Right ventricle myocardium inferior (tissue), 1 donor: ENCODE measurements at places on chromosomes 16 and 17.

GRCh38 chr17:75194879-75195278, 10.6 kb upstream of the NUP85 start:
- no peak for DNase-seq

DNA sequence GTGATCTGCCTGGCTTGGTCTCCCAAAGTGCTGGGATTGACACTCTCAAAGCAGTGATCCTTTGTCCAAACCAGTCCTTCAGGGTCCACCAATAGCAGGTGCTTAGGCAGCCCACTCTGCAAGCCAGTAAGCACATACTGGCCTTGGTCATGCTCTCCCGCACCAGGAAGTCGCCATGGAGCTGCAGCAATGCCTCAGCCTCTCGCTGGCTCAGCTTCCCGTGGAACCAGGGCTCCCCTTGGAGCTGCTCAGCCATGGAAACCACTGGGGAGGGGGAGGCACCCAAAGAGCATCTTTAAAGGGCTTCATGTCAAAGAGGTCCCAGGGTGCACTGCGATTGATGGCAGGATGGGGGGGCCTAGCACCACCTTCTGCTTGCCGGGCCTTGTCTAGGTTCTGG, 9.6 kb upstream of the UBTF start:
- no peak for DNase-seq

- no peak for DNase-seq
Observed at GRCh38 chr16:74758801-74759200, 15.8 kb downstream of the FA2H start.

- no peak for DNase-seq
Observed at GRCh38 chr16:15691046-15691445, 41.0 kb downstream of the NDE1 start.

GRCh38 chr17:77847221-77848085, 111.0 kb upstream of the TNRC6C start:
- DNase-seq, result no peak

DNA sequence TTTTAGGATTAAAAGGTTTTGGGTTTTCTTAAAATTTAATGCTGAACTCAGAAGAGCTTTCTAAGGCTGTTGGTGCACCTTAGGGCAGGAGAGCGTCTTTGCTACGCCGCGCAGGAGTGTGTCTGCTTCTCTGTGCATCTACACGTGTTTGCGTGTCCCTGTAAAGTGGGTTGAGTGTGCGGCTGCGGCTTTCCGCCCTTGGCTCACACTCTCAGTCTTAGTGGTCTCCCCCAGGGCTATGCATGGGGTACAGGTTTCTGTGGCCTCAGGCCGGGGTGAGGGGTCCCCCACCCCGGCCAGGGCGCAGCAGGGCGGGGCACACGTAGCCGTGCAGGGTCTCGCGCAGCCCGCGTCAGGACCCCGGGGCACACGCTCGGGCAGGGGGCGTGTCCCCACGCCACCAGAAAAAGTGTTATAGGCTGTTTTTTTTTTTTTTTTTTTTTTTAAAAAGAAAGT, 727 bp upstream of the TENT4B start:
- DNase-seq, result peak; percentile 69

DNA sequence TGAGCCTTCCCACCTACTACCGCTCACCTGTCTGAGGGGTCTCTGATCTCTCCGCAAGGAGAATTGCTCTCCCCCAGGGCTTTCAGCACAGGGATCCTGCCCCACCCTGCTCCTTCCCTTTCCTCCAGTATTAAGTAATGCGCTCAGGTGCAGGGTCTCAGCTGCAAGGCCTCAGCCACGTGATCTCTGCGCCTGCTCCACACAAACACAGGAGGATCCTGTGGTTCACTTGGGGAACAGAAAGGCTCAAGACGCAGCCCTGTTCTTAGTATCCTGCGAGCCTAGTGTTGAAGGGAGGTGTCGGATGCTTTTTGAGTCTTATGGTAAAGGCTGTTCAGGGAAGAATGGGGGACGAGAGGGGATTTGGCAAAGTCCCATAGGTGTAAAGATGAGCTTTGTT, 41.6 kb upstream of the GCSH start:
- DNase-seq, result no peak

DNA sequence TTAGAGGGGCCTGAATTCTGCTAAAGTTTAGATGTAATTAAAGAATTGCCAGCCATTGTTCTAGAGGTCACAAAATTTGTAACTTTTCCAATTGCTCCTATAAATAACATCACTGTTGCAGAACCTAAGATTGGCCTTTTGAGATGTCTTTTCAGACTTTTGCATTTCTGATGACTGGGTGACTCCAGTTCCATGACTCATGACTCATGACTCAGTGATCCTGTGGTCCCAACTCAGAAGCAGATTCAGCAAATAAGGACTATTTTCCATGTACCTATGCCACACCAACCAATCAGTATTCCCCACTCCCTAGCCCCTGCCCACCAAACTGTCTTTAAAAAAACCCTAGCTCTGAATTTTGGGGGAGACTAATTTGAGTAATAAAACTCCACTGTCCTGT, 740.9 kb downstream of the CDH8 start:
- DNase-seq, result no peak

- peak; percentile 83 for DNase-seq
Observed at GRCh38 chr17:42112552-42113176, at the start of gene DHX58. Gene DHX58 (minus strand): TSS chr17:42112714. CDS start chr17:42111892, 822 bp downstream.

- DNase-seq, result no peak
Observed at GRCh38 chr16:51150165-51150887, 744 bp downstream of the SALL1 start.

DNA sequence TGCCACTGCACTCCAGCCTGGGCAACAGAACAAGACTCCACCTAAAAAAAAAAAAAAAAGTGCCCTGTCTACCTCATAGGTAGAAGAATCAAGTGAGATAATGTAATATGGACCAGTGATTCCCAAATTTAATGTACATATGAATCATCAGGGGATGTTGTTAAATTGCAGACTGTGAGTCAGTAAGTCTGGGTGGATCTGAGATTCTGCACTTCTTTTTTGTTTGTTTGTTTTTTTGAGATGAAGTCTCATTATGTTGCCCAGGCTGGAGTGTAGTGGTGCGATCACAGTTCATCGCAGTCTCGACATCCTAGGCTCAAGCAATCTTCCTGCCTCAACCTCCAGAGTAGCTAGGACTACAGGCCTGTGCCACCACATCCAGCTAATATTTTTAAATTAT, 31.6 kb downstream of the HOXB1 start:
- no peak for DNase-seq

- no peak for DNase-seq
Observed at GRCh38 chr16:79826732-79827475, 226.4 kb upstream of the MAF start.

DNA sequence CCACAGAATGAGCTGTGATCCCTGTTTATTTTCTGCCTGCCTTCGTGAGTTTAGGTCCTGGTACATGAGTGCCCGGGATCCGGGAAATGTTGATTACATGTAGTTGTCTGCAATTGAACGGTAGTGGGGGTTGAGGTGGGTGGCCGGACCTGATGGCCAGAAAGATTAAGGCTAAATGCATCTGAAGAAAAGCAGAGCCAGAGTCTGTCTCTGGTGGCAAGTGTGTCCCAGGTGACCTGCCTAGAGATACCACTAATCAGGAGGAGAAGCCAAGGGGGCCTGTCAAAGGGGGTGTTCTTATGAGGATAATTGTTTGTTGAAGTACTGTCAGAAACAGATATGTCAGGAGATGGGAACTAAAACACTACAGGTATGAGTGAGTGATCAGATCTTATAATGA, 154.0 kb upstream of the ASIC2 start:
- DNase-seq, result no peak

- no peak for DNase-seq
Observed at GRCh38 chr16:11494029-11494428, 92.7 kb downstream of the LITAF start.

DNA sequence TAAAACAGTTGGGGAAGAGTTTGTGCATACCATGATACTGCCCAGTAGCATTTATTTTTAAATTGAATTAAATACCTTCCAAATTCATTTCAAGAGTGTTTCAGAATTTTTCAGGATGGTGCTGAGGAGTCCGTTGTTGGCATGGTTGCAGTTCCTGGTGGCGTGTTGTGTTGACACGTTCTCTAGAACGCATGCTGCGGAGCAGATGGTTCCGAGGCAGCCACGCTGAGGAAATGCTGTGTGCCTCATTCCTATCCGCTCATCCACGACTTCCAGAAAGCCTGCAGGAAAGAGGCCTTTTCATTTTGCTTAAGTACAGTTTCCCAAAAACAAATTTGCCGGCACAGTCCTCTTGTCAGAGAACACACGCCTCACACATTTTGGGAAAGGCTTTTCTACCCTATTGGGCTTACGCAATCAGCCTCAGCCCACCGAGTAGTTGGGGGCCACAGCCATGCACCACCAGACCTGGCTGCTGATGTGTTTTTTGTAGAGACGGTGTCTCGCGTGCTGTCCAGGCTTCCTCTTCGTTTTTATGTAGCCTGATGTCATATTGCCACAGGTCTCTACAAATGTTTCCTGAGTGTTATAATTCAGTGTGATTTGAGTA, 32.1 kb upstream of the IL17C start:
- no peak for DNase-seq

- DNase-seq, result no peak
Observed at GRCh38 chr16:67969254-67970039, 1.0 kb upstream of the SLC12A4 start.

GRCh38 chr17:1055751-1056645, 59.1 kb downstream of the TIMM22 start:
- peak; percentile 84 for DNase-seq

GRCh38 chr16:2471653-2472487, 773 bp downstream of the NTN3 start:
- DNase-seq, result no peak

DNA sequence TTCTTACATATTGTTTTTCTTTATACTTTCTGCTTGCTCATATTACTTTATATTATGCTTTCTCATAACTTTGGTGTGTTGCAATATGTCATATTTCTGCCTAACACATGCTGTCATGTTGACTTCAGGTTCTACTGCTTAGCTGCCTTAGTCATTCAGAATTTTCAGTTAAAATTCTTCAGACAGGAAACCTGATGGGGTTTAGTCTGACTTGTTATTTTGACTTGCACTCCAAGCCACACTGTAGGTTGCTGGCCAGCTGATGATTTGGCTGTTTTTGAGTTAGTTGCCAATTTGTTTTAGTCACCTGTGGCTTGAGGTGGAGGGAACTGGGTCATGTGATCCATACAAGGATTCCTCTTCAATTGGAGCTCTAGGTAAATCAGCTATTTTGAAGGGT, 315.4 kb downstream of the MAP2K6 start:
- no peak for DNase-seq

DNA sequence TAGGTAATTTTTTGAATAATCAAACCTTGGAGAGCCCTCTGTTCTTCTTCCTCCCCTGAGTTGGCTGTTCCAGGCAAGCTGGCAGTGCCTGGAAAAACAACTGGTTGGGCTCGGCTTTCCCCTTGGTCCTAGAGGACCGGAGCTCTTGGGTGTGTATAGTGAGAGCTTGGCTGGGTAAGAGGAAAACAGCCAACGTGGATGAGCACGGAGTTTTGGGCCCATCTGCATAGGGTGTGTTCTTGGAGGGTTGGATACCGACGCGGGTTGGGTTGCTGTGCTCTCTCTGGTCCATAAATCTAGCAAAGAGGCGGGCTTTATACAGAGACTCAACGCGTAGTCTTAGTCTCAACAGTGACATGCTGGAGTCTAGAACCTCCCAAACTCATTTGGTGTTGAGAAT, 23.2 kb downstream of the ITGB3 start:
- DNase-seq, result peak; percentile 78

DNA sequence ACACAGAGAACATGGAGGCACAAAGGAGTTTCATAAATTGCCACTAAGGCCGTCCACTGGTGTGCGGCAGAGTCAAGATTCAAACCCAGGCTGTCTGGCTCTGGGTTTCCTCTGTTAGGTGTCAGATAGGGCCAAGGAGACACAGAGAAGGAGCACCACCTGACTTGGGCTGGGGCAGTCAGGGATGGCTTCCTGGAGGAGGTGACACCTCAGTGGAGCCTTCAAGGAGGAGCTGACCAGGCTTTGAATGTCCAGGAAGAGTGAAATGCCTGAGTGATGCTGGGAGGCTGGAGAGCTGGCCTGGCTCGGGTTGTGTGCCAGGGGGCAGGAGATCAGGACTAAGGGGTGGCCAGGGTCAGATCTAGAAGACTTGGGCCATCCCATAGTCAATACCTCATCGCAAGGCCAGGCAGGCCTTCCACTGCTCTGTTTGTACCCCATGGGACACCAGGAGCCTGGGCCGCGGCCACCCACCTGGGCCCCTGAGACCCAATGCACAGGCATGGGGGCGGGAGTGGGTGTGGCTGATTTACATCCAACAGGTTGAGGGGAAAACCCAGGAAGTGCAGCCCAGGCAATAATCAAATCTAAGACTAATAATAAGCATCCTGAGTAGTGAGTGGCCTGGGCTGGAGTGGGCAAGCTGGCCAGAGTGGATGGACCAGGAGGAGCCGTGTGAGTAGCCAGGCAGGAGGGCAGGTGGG, 73.7 kb downstream of the USP22 start:
- DNase-seq, result no peak

DNA sequence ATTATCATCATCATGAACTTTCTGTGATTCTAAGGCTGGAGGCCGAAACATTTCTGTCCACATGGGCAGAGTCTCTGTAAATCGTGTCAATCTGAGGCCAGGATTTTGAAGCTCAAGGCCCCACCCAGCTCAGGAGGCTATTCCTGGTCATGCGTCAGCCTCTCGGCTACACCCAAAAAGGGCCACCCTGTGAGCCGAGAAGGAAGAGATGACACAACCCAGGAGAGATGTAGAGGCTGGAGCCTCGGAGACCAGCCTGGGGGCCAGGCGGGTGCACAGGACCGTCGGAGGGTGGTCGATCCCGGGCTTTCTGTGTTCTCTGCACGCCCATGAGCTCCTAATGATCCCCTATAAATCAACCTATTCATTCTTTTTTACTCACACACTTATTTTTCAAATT, 1.1 kb upstream of the CACNG1 start:
- DNase-seq, result no peak

- peak; percentile 83 for DNase-seq
Observed at GRCh38 chr17:38584350-38584925, 21.3 kb downstream of the SRCIN1 start.

GRCh38 chr17:42681976-42682721, at the start of gene CNTNAP1:
Gene CNTNAP1 (plus strand): TSS chr17:42682531. CDS start chr17:42682830, 299 bp downstream.
- peak; percentile 78 for DNase-seq

- no peak for DNase-seq
Observed at GRCh38 chr17:9228408-9229159, 207.3 kb downstream of the NTN1 start.

DNA sequence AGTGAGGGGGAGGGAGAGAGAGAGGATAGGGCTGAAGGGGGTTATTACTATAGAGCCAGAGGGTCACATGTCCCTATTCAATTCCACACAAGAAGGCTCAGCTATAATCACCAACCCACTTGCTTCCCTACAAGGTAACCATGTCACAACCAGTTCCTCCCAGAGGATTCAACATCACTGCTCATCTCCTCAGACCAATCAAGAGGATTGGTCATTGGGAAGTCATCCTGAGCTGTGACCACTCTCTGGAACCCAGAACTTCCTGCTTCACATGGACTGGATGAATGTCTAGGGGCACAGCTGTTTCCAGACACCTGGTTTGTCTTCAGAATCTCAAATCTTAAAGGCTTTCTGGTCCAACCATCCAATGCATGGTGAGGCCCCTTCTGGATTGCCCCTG, 154.9 kb upstream of the SDK2 start:
- DNase-seq, result no peak
